ENCODE measurements at places on chromosomes 6 and 20. TPM values are rescaled to one million over a fixed set of nuclear protein-coding genes. Genes with fewer than 3 reads are reported as not detected.

GRCh38 chr20:47973519-47974233 lies 188.4 kb upstream of the SULF2 start:
- no peak for DNase-seq

DNA sequence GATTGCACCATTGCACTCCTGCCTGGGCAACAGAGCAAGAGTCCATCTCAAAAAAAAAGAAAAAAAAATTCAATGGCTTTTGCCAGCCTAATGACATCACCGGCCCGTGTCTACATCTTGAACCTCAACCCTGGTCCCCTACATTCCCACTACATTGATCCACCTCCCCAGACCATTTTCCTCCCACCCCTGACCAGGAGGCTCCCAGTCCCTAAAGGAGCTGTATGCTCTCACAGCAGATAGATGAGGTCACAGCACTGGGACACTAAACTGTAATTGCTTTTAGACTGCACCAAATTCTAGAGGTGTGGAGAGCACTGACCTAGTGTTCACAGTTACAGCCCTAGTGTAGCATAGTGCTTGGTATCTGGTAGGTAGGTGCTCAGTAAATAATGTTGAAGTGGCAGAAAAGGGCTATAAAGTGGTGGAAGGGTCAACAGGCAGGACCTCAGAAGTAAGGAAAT lies 10.7 kb downstream of the TGIF2 start:
- no peak for DNase-seq

DNA sequence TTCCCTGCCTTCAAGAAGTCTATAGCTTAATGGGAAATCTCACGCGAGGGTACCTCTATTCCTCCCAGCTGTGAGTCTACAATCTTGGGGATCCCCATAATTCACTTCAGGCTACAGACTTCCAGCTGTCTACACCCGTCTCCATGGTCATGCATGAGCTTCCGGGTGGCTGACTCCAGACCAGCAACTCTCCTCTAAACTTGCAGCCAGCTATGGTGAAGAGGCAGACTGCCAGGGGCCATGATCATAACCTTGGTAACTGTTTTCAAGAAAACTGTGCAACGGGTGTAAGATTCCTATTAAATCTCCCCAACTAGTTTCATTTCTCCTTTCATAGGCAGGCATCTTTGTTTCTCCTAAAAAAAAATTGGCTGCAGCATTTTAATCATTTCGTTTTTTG lies 534.4 kb upstream of the CHD6 start:
- DNase-seq: no peak

Gene SFTA2
- 1.0 TPM for total RNA-seq

DNA sequence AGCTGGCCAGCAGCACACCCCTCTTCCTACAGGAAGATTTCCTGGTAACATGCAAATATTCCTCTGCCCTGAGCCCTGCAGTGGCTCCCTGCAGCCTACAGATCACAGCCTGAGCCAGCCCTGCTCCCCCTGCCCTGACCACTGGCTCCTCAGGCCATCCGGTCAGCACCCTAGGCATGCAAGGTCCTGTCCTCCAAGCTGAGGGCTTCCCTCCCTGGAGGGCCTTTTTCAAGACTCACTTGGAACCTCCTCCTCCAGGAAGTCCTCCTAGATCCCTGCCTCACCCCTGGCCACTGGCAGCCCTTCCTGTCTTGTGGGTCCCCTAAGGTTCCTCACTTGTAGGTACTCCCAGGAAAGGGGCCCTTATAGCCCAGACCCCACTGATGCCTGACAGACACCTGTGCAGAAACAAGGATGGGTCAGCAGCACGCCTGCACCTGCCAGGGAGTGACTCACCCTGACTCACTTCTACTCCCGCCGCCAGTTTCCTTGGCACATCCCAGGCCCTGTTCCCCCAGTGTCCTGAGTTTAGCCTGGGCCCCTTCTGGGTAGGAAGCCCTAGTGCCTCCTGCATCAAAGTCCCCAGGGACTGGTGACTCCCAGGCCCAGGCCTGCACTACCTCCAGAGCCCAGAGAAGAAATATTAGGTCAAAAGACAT lies 3.2 kb downstream of the SLC4A11 start:
- DNase-seq: no peak

DNA sequence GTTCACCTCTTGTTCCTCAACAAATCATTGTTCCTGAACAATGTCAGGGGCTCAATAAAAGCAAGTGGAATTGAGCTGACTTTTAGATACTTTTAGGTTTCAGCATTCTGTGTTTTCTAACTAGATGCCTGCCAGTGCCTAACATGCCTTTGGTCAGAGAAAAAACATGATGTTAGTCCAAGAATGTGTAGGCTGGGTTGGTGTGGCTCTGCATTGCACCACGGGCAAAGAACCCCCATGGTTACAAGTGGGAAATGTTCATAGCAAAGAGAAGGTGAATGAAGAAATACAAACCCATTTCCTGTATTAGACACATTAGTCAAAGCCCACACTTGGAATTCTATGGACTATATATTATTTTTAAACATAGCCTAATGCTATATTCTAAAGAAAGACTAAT lies 193.3 kb downstream of the TMEM200A start:
- no peak for DNase-seq

- no peak for DNase-seq
Observed at GRCh38 chr6:168197636-168198301, 118.8 kb upstream of the FRMD1 start.

Gene PLCB4
- total RNA-seq: 22.9 TPM

Gene CLDN20
- total RNA-seq: not detected

DNA sequence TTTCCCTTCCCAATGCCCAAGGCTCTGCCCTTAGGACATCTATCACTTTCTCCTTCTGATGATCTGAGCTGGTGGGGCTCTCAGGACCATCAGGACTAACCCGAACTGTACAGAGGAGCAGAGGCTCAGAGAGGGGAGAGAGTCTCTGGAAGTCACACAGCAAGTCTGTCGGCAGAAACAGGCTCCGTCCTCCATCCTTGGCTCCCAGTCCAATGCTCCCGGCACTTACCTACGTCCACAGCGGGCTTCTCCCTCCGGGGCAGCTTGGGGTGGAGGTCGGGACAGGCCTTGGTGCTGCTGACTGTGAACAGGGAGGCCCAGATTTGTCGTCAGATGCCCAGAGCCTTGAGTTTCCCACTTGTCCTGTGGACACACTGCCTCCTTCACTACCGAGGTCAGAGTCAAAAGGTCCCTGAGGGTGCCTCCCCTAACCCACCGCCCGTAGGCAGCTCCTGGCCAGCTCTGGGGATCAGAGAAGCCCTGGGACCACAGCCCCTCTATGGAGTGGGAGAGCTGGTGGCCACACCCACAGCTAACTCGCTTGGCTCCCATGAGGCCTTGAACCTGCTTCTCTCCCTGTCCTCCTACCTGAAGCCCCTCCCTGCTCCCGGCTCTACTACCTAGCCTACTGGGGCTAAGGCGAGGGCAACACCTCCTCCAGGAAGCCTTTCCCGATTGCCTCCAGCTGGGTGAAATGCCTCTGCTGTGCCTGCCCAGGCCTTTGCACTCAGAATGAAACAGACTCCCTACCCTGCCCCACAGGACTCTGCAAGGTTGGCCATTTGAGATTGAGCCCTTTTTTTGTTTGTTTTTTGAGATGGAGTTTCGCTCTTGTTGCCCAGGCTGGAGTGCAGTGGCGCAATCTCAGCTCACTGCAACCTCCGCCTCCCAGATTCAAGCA lies 22.6 kb downstream of the VSTM2L start:
- no peak for DNase-seq

Gene DSP
- 67.6 TPM for total RNA-seq

- no peak for DNase-seq
Observed at GRCh38 chr6:17125407-17125806, 23.6 kb downstream of the STMND1 start.

Gene TMEM244
- not detected for total RNA-seq

Gene NOX3
- not detected for total RNA-seq

- DNase-seq: peak; percentile 58
Observed at GRCh38 chr20:5621305-5621704, 128.9 kb upstream of the SHLD1 start.

DNA sequence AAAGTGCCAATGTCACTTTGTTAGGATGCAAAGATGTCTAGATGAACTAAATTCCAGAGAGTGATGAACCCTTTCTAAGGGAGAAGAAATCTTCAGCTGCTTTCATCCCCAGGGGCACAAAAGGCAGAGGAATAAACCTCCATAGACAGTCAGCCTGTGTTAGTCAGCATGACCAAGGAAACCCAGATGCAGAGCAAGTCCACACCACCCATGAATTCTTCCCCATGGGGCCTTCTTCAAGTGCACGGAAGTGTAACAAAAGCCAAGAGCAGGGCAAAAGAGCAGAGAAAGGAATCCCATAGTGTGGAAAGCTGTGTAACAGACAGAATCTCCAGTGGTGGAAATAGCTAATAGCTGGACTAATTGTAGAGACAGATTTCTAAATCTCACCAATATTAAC lies 50.0 kb downstream of the DCDC2 start:
- DNase-seq: no peak

GRCh38 chr6:139081471-139081870 lies 52.9 kb downstream of the ABRACL start:
- DNase-seq: no peak

- no peak for DNase-seq
Observed at GRCh38 chr6:16873698-16874097, 112.4 kb upstream of the ATXN1 start.

Gene LRRN4
- not detected for total RNA-seq

Gene NRSN1
- not detected for total RNA-seq

- DNase-seq: peak; percentile 62
Observed at GRCh38 chr6:127459231-127459641, at the start of gene KIAA0408. Gene KIAA0408 (minus strand): TSS chr6:127459389. CDS start chr6:127453981, 5,408 bp downstream.

DNA sequence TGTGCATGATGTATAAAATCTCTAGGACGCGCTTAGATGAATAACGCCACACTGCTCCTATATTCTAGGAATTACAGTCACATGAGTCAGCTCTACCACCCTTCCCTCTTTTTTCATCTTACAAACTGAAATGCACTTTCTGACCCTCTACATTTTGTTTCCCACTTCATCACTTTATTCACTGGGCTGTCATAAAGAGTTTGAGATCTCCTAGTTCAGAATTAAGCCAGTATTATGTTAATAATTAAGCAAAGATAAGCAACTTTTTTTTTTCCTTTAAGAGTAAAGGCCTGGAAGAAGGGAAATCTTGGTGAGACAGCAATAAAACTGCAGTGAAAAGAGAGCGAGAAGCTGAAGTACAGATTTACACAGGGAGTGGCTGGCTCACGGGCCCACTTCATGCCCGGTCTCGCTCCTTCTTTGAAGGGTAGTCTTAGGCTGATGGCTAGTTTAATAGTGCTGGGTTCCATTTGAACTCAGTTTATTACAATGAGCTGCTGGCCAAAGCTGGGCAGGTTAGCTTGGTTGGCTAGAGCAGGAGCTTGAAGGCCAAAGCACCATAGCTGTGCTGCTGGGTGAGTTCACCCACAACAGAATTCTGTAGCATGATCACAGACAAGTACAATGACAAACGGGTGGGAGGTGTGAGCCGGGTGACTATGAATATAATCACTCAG lies 110.6 kb downstream of the MAP7 start:
- DNase-seq: no peak

DNA sequence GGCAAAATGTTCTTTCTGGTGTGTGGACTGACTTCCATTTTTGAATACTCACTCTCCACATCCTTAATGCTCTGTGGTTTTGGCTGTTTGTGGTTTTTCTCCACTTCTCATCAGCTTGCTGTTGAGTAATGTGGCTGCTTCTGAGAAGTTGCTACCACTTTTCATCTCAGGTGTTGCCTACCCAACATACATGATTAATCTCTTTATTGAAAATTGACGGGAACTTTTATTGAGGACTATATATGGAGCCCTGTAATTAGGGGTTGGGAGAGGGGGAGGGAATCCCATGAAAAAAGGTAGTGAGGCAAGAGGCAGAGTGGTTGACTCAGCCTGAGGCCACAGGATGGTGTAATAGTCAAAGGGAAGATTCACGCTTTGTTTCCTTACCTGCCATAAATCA lies 17.6 kb downstream of the IL22RA2 start:
- no peak for DNase-seq
